ENCODE measurements at places on chromosomes 2 and 18. TPM values are rescaled to one million over a fixed set of nuclear protein-coding genes. Genes with fewer than 3 reads are reported as not detected.

ZAP70 gene
- 217 TPM for polyA plus RNA-seq

FOXI3 gene
- 0.14 TPM for polyA plus RNA-seq

LGALSL gene
- 12.8 TPM for polyA plus RNA-seq

CNOT9 gene
- 25.6 TPM for polyA plus RNA-seq

RBMS1 gene
- 53.7 TPM for polyA plus RNA-seq

L3MBTL4 gene
- 3.4 TPM for polyA plus RNA-seq

ITGB6 gene
- 0.32 TPM for polyA plus RNA-seq

TMEM200C gene
- 0.18 TPM for polyA plus RNA-seq

PNO1 gene
- polyA plus RNA-seq = 12.2 TPM

SERPINB5 gene
- polyA plus RNA-seq = 21.9 TPM

ALKAL2 gene
- polyA plus RNA-seq = 13.3 TPM

KIAA1328 gene
- polyA plus RNA-seq = 4.2 TPM

SEMA4F gene
- polyA plus RNA-seq = 3.5 TPM

MYO1B gene
- polyA plus RNA-seq = 28.5 TPM

CHST10 gene
- 4.0 TPM for polyA plus RNA-seq

GCG gene
- polyA plus RNA-seq = 3.7 TPM

TUBA4B gene
- polyA plus RNA-seq = 0.23 TPM

PCGF1 gene
- polyA plus RNA-seq = 29.0 TPM

DQX1 gene
- 0.78 TPM for polyA plus RNA-seq

EGR4 gene
- polyA plus RNA-seq = 0.14 TPM

PROKR1 gene
- polyA plus RNA-seq = 0.07 TPM

OSR1 gene
- polyA plus RNA-seq = 6.0 TPM

BBS5 gene
- polyA plus RNA-seq = 7.8 TPM

ALPP gene
- 0.32 TPM for polyA plus RNA-seq

FBXO41 gene
- polyA plus RNA-seq = 8.2 TPM

ITGA6 gene
- polyA plus RNA-seq = 27.3 TPM

UGT1A10 gene
- polyA plus RNA-seq = 0.39 TPM

Measured in thymus (tissue), 14 donors.